ENCODE measurements at places on chromosomes 3 and 15.

DNA sequence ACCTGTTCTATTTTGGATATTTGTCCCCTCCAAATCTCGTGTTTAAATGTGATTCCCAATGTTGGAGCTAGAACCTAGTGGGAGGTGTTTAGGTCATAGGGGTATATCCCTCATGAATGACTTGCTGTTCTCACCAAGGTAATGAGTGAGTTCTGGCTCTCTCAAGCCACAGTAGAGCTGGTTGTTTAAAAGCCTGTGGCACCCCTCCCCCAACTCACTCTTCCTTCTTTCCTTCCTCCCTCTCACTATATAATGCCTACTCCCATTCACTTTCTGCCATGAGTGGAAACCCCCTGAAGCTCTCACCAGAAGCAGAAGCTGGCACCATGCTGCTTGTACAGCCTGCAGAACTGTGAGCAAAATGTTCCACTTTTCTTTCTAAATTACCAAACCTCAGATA, 341.1 kb downstream of the SI start:
- no peak for DNase-seq

DNA sequence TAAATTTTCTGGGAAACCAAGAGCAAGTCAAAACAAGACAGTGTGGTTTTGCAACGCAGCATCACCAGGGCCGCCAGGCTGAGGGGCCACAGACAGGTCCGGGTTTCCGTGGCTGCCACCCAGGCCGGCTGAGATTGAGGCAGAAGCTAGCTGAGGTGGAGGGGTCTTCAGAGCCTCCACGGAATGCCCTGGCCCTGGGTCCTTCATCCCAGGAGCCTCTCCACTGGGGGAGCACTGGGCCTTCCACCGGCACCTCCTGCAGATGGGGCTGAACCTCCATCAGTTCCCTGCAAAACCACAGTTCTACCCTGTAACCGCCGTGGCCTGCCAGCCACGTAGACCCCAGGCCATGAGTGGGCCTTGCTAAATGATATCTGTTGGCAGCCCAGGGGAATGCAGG, 152.7 kb downstream of the CHSY1 start:
- DNase-seq = no peak

GRCh38 chr15:38605744-38606143, 41.1 kb upstream of the RASGRP1 start:
- no peak for DNase-seq

GRCh38 chr3:10400050-10400748, 79.3 kb upstream of the SEC13 start:
- DNase-seq = no peak

DNA sequence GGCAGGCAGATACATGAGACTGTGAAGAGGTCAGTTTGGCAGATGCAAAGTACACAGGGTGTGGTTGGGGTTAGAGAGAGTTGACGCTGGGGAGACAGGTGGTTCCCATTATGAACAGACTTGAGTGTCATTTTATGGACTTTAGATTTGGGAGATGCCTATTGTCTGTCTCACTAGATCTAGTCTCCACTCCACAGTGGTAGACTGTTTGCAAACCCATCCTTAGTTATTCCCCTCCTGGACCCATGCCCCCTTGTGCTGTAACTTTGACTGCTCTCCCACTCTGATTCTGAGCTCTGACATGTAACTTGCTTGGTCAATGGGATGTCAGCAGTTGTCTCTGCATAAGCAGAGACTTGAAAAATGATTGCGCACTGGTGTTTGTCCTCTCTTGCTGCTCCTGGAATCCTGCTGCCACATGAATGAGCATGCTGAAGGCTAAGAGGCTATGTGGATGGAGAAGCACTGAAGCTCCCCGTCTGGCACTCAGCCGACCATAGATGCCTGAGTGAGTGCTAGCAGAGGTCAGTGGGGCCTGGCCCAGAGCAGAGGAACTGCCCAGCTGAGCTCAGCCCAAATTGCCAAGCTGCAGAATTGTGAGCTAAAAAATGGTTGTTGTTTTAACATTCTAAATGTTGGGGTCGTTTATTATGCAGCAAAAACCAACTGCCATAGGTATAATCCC, 88.2 kb downstream of the FAM43A start:
- no peak for DNase-seq

GRCh38 chr3:142509079-142509478, 61.2 kb upstream of the XRN1 start:
- no peak for DNase-seq

DNA sequence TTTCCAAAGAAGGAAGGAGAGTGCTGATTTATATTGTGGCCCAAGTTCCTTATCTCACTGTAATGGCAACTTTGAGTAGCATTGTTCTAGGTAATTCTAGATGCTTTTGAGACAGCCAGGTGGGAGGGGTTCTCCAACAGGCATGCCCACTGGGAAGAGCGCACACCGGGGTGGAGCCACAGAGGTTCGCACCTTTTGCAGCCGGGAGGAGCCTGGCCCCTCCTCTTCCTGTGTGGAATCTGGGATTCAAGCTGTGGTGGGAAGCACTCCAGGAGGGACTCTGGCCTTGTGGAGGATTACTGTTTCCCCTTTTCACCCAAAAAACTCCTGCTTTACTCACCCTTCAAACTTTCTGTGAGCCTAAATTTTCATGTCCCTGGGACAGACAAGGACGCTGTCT, 53.1 kb downstream of the CFAP20DC start:
- DNase-seq = no peak

GRCh38 chr3:48473617-48473952, 27.0 kb downstream of the ATRIP start:
- no peak for DNase-seq

DNA sequence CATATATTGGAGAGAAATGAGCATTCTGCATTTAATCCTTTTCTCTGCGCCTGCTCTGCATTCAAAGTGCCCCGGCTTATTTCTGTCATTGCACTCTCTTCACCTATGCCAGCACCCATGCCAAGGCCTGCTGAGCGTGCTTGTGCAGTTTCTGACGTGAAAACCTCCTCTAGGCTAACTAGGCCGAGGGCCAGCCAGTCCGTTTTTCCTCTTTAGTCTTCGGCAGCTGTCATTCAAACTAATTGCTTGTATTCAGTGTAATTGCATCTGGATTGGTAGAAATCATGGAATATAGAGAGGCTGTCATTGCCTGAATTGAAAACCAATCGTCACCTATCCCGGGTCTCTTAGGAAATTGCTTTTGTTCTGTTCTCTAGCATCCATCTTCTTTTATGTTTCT, 94.0 kb downstream of the ARPP21 start:
- no peak for DNase-seq

DNA sequence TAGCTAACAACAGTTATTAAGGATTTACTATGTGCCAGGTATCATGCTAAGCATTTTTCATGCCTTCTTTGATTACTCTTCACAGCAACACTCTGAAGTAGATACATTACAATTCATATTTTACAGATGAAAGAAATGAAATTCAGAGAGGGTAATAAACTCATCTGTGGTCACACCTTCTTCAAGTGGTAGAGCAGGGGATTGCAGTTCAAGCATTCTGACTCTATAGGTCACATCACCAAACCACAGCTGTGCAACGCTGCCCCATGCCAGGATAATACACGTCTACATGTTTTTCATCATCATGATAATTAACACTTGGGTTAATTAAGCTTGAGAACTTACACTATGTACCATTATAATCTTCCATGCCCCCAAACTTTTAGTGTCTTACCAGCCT, 98.5 kb downstream of the LRRC3B start:
- no peak for DNase-seq

Measured in fibroblast of skin of right quadriceps (primary cell).